Common myeloid progenitor, CD34-positive (primary cell): ENCODE measurements at places on chromosomes 11 and 22.

DNA sequence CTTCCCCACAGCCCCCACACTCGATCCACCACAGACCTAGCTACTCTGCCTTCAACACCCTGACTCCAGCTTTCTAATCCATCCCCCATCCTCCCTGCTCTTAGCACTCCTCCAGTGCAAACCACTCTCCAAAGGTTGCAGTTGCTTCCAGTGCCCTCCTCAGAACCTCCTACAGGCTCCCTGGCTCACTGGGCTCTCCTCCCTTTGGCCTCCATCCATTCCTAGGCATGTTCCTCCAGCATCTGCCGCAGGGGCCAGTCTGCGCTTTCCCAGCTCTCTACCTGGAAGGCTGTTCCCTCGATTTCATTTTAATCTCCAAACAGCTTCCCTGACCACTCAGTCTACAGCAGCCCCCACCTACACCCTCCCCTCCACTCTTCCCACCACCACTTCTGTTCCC, 133.8 kb downstream of the SPATA19 start:
- DNase-seq, result no peak

- DNase-seq, result peak; percentile 72
These were observed 902 bp downstream of the RASGRP2 start for GRCh38 chr11:64742889-64743590.

- DNase-seq, result no peak
These were observed 12.7 kb upstream of the CAPN5 start for GRCh38 chr11:77054084-77054483.

DNA sequence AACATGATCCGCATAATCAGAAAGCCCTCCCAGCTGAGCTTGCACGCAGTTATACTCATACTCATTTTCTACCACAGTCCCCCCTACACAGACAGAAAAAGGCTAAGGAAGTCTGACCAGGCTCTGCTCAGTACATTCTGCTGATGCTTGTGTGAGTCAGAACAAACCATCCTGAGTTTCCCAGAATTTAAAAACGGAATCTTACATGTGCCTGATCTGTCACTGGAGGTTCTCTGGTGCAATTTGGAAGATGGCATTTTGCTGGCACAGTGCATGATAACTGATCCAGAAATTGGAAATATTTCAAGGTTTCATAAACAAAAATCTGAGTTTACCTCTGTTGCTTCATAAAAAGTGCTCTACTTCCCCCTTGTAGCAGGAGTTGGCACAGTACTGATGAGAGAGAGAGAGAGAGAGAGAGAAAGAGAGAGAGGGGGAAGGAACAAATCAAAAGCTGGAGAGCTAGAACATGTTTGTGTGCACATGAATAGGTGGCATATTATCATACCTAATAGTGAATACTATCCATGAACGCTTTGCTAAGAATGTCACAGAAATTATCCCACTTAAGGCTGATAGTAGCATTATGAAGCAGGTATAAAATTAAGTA, 1085.3 kb downstream of the DLG2 start:
- DNase-seq, result no peak

- DNase-seq, result no peak
These were observed 11.9 kb downstream of the FAM168A start for GRCh38 chr11:73585834-73586575.

DNA sequence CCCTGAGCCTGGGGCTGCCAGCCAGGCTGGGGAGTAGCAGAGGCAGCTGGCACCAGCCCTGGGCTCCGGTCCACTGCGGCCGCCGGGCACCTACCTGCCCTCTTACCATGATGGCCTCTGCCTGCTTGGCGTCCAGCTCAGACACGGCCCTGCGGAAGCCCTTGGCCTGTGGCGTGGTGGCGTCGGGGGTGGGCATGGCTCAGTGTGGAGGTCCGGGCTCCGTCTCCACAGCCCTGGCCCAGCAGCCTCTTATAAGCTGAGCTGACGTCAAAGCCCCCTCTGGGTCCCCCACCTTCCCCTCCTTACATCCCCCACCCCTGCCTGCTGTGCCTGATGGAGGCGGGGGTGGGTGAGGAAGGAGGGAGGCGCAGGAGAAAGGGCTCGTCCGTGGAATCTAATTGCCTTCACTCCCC, at the start of gene TH:
TSS of gene TH (minus strand) at position 225 of the 413 bp plus-strand sequence. CDS start at position 196, 29 bp downstream.
- no peak for DNase-seq

- no peak for DNase-seq
These were observed 50.2 kb downstream of the CACNG2 start for GRCh38 chr22:36653316-36653715.
